ENCODE measurements at places on chromosomes 2 and 18. TPM values are rescaled to one million over a fixed set of nuclear protein-coding genes. Genes with fewer than 3 reads are reported as not detected.

GRCh38 chr2:213416832-213417231, 132.6 kb downstream of the SPAG16 start:
- no peaks in the 10 kb centered on the region for H3K36me3 ChIP-seq
- no peak for DNase-seq

DNA sequence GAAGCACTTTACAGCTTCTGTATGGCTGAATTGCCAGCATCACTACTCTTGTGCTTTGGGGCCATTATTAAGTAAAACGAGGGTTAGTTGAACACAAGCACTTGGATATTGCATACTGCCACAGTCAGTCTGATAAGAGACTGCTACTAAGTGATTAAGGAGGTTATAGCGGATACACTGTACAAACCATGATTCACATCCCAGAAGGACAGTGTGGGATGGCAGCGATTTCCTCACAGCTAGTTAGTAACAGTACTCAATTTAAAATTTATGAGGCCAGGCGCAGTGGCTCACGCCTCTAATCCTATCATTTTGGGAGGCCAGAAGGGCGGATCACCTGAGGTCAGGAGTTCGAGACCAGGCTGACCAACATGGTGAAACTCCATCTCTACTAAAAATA, 2.6 kb upstream of the BMPR2 start:
- H3K36me3 ChIP-seq, result no peaks in the 10 kb centered on the region
- DNase-seq, result no peak
- H3K4me3 ChIP-seq, result no peak overlapping the region
- no peaks in the 10 kb centered on the region for H3K4me1 ChIP-seq

DNA sequence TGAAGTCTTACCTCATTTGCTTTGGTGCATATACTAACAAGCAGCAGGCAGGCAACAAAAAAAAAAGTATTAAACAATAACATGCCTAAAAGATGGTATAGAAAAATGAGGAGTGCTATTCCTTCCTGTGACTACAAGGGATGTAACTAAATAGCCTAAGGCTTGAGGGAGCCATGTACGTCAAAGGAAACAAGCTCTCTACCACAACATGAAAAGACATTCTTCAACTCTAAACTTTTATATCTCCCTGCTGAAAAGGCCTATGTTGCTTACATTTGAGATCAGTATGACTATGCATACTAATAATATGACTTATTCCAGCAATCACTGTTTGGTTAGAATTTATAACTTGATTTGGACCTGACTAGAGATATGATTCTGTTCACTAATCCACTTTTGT, 347.9 kb downstream of the ADCYAP1 start:
- H3K27me3 ChIP-seq, result no peaks in the 10 kb centered on the region
- no peaks in the 10 kb centered on the region for H3K4me1 ChIP-seq
- H3K27ac ChIP-seq, result no peak overlapping the region
- H3K4me3 ChIP-seq, result no peak overlapping the region

DNA sequence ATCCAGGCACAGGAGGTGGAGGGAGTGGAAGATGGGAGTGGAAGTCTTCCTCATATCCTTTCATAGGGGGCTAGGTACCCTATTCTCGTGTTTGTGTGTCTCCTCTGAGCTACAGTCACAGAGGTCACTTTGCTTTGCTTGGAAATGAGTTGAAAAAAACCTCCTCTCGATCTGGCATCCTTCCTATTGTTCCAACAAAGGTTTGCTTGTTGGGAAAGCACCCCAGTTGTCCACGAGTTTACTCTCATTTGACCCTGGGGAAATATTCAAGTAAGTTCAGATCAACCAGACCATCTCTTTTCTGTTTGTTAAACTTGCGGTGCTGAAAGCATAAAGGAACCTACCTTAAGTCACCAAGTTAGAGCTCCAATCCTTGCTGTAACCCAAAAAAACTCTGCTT, 59.3 kb downstream of the ARHGEF33 start:
- H3K4me1 ChIP-seq, result no peaks in the 10 kb centered on the region
- H3K27me3 ChIP-seq, result no peaks in the 10 kb centered on the region
- no peak overlapping the region for H3K4me3 ChIP-seq
- no peak overlapping the region for H3K27ac ChIP-seq

DNA sequence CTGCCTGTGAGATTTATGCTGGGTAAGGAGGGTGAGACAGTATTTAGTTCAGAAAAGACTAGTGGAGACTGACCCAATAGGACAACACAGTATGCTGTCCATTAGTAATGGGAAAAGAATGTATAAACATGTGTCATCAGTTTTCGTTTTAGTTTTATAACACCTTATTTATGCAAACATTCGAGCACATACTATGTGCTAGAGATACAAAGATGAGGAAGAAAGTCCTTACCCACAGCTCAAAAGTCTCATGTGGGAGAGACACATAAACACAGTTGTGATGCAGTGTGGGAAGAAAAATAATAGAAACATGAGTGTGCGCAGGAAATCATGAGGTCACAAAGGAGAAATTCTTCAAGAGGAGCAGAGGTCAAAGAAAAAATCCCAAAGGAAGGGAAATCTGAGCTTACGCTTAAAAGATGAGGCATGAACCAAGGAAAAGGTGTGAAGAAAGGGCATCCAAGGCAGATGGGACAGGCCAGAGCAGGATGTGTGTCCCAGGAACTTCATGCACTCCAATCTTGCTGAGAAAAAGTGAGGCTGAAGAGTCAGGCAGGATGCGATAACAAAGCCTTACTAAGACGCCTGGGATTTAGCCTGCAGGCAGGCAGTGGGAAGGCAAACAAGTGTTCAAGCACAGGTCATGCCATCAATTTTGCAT, 8.1 kb downstream of the METTL21A start:
- H3K36me3 ChIP-seq, result peaks cover 4% of the 10 kb centered on the region
- no peak overlapping the region for H3K4me3 ChIP-seq
- no peaks in the 10 kb centered on the region for H3K27me3 ChIP-seq
- no peak overlapping the region for H3K27ac ChIP-seq

The LOXHD1 gene
- 0.16 TPM for total RNA-seq

The ICOS gene
- 0.49 TPM for total RNA-seq

The SERPINB12 gene
- total RNA-seq, result not detected

The TPGS2 gene
- 69.9 TPM for total RNA-seq

Measured in aorta (tissue), 5 donors.